ENCODE measurements at places on chromosomes 16 and 17.

DNA sequence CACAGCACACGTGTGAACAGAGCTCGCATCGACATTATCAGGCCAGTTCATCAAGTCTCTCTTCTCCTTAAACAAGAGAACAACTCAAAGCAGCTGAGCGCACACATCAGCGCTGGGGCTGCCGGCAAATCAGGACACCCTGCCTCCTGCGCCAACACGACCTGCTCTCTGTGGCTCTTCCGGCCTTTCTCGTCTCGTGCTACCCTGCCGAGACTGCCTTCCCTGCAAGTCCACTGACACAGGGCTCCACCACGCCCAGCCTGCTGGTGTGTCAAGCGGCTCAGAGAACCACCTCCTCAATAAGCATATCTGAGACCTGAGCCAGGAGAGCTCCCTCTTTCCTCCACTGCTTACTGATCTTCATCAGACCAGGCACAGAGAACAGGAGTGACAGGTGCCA, 96.9 kb downstream of the ZNF778 start:
- DNase-seq, result peak; percentile 37

DNA sequence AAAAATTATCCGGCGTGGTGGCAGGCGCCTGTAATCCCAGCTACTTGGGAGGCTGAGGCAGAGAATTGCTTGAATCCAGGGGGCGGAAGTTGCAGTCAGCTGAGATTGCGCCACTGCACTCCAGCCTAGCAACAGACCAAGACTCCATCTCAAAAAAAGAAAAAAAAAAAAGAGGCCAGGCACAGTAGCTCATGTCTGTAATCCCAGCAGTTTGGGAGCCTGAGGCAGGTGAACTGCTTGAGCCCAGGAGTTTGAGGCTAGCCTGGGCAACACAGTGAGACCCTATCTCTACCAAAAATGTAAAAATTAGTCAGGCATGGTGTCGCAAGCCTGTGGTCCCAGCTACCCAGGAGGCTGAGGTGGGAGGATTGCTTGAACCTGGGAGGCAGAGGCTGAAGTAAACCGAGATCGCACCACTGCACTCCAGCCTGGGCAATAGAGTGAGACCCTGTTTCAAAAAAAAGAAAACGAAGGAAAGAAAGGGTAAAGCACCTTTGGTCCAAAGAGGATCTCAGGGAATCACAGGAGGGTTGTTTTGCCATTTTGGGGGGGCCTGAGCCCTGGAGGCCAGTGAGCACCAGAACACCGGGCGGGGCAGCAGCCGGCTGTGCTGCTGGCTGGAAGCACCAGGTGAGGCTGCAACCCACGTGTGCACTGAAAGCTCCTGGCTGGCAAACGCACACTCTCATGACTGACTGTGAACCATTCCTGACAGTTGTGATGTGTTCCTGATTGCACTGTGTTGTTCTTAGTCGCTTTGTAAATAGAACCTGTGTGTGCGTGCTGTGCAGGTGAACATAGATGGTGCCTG, 18.4 kb downstream of the HS3ST6 start:
- no peak for DNase-seq

DNA sequence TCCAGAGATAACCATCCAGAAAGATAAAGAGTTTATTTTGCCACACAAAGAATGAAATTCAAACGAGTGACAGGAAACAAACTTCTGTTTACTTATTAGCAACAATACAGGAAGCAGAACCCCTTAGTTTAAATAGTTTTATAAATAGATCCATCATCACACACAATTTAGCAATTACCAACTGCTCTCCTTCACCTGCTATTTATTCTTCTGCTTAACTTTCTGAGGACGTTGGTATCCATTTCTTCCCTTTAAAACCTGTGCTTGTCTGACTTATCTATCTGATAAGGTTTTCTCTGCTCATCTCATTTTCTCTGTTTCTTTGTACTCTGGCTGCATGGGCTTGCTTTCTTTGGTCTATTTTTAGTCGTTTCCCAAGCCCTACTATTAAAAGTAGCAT, 4.3 kb upstream of the ADAMTS18 start:
- DNase-seq, result no peak

DNA sequence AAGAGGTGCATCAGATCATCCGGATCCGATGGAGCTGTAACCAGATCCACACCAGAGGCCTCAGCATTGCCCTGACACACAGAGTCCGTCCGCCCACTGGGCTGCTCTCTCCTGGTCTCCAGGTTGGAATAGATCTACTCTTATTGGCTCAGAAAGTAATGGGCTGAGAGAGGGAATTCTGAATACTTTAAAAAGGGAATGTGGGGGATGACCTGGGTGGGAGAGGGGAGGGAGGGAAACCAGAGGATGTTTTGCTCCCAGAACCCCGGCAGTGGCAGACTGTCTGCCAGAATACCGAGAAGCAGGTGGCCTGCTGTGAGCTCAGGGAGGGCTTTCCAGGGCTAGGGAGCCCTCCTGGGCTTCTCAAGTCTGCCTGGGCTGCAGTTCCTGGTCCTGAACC, 126.5 kb downstream of the ENGASE start:
- DNase-seq, result no peak

DNA sequence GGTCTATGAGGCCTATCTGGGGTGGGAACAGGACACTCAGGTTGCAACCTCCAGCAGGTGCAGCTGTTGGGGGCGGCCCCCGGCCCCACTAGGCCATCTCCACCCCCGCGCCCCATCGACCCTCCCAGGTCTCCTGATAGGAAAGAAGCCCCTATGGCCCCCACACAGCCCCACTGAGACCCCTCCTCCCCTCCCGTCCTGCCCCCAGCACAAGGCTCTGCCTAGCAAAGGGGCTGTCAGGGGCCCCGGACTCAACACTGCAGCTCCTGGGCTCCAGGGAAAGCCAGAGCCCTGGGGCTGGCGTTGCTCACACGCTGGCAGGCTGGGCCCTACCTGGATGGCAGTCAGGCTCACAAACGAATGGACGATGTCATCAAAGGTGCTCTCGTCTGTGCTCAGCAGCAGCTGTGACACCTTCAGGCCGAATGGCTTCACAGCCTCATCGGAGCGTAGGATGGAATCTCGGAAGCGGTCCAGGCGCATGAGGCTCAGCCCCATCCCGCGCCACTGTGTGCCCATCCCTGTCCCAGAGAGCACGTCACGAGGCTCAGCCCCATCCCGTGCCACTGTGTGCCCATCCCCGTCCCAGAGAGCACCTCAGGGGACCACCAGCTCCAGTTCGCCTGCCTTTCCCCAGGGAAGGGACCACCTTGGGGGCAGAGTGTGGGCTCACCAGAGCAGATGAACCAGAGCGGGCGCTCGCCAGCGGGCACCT, 7.3 kb downstream of the FASN start:
- no peak for DNase-seq

- no peak for DNase-seq
Observed at GRCh38 chr16:76175718-76176117, 101.5 kb upstream of the CNTNAP4 start.

GRCh38 chr17:13230350-13231264, 212.8 kb upstream of the ELAC2 start:
- DNase-seq, result no peak

DNA sequence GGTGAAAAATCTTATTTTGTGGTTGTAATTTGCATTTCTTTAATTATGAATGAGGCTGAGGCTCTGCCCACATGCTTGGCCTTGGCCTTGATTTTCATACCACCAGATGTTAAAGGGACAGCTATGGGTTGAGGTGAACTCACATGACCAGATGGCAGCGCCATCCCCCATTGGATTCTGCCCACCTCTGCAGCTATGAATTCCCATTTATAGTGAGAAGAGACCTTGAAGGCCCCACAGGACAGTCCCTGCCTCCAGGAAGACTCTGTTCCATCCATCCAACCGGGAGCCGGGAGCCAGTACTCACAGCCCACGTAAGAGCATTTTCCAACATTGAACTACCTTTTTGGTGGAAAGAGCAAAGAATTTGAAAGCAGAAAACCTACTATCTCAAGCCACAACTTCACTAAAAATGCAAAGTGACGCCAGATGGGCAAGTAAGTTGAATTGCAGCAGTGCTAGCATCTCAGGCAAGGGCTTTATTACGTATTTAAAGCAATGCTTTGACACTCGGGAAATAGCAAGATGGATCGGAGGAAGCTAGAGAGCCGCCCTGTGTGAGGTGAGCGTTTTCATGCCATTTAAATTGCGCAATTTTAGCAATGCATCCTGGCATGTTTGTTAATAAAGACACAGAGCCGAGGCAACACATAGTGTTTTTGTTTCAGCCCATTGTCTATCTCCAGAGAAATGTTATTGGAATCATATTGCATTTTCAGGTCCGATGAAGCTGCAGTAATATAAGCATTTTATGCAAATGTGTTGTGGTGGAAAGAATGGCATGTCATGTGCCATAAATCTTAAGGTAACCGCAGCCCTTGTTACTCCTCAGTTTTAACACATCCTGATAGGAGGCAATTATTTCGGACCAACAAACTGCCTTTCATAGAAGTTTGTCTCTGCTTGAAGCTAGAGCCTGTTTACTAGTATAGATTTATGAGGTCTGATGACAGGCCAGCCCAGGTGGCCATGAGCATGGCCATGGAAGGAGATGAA, 273.4 kb upstream of the TNRC6C start:
- no peak for DNase-seq

DNA sequence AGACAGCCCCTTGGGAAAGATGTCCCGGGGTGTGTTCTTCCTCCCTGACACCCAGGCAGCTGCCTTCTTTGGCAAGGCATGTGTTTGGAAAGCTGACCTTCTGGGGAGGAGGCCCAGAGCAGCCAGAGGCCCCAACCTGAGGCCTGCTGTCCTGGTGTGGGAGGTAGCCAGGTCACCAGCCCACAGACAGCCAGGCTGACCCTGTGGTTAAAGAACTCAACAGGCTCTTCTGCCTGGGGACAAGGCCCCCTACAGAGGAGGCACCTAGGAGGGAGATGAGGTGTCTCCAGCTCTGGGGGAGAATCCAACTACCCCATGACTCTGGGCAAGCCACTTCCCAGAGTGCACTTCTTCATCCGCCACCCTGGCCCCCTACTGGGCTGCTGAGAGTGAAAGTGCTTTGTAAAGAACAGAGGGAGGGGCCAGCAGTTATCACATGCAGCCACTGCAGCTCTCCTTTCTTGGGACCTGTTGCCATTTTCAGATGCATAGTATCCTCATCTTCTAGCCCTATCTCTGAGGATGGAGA, 13.1 kb upstream of the SREBF1 start:
- peak; percentile 92 for DNase-seq

- DNase-seq, result peak; percentile 49
Observed at GRCh38 chr17:44354582-44355561, 8.8 kb downstream of the FAM171A2 start.

DNA sequence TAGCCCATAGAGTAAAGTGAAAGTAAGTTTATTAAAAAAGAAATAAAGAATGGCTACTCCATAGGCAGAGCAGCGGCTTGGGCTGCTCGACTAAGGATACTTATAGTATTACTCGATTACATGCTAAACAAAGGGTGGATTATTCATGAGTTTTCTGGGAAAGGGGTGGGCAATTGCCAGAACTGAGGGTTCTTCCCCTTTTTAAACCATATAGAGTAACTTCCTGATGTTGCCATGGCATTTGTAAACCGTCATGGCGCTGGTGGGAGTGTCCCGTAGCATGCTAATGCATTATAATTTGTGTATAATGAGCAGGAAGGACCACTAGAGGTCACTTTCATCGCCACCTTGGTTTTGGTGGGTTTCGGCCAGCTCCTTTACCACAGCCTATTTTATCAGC, 13.3 kb upstream of the GAS7 start:
- DNase-seq, result no peak

DNA sequence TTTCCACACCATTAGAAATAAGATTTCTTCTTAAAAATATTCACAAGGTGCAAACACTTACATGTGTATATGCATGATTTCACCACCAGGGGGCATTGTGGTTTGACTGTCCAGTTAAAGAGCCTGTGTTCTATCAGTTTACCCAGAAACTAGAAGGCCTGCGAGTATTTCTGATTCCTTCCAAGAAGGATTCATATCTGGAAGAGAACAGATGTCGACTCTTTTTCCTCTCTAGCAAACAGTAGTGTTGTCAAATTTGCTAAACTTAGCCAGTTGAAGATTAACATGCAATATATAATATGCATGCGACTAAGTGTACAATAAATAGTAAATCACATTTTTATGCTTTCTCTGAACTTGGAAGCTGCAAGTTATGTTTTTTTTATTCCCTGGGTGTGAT, 404.1 kb downstream of the WWOX start:
- DNase-seq, result no peak

- no peak for DNase-seq
Observed at GRCh38 chr16:19185510-19185851, 17.4 kb downstream of the SYT17 start.

GRCh38 chr16:14057878-14058382, 13.2 kb upstream of the MRTFB start:
- DNase-seq, result no peak

DNA sequence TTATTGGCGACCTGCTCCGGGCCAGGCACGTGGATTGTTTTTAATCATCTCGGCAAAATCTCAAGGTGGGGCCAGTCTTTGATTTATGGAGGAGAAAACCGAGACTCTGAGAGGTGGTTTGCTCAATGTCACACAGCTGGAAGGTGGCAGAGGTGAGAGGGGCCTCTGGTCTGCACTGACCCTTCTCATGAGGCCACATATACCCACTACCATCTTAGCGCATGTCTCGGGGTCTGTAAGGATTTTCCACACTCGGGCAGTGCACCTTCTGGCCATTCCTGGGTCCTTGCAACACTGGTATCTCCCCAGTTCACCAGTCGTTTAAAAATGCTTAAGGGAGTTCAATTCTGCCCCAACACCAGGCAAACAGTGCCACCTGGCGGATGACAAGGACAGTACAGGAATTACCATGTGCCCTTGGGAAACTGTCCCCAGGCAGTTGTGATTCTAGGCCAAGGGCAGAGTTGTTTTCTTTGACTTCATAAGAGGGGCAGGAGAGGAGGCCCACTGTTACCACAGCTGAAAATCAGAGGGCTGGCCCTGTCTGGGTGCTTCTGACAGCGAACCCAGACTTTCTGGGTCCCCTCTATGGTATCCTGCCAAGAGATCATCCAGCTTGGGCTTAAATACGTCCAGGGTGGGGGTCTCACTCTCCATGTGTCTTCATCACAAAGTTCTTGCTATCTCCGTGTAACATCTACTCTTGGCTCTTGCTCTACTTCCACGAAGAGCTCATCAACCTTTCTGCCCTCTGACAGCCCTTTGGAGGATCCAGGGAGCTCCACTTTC, 39.4 kb upstream of the RAI1 start:
- peak; percentile 45 for DNase-seq

DNA sequence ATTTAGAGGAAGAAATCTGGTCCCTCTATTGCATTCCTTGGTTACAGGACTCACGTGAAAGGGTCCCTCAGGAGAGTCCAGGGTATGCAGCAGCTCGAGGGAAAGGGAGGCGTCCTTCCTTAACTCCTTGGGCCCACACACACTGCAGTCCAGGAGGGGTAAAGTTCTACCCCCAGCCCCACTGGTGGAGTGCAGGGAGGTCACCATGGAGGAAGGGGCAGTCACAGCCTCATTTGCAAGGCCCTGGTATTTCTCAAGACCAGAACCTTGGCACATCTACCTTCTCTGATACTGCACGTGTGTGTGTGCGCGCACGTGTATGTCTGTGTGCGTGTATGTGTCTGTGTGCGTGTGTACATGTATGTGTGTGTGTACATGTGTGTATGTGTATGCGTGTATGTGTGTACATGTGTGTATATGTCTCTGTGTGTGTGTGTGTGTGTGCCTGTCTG, 11.1 kb downstream of the HIC1 start:
- no peak for DNase-seq
